ENCODE measurements at places on chromosomes 11 and 22. TPM values are rescaled to one million over a fixed set of nuclear protein-coding genes. Genes with fewer than 3 reads are reported as not detected.

The DNAJB7 gene
- total RNA-seq = not detected

The IL18BP gene
- total RNA-seq = 6.2 TPM

The DEUP1 gene
- total RNA-seq = not detected

GRCh38 chr11:63549411-63549810 lies 12.8 kb downstream of the PLAAT4 start:
- no peak for DNase-seq

DNA sequence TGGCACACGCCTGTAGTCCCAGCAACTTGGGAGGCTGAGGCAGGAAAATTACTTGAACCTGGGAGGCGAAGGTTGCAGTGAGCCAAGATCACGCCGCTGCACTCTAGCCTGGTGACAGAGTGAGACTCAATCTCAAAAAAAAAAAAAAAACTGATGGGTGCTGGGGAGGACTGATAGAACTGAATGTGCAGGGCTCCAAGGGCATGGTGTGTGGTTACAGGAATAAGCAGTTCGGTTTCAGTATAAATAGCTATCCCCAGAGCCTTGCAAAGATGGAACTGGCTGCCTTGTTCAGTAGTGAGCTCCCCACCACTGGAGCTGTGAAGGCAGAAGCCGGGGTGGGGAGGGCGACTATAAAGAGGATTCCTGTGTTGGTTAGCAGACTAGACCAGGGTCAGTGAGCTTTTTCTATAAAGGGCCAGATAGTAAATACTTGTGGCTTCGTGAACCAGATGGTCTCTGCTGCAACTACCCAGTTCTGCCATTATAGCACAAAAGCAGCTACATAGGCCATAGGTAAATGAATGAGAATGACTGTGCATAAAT lies 5.9 kb downstream of the TOM1 start:
- no peak for DNase-seq

DNA sequence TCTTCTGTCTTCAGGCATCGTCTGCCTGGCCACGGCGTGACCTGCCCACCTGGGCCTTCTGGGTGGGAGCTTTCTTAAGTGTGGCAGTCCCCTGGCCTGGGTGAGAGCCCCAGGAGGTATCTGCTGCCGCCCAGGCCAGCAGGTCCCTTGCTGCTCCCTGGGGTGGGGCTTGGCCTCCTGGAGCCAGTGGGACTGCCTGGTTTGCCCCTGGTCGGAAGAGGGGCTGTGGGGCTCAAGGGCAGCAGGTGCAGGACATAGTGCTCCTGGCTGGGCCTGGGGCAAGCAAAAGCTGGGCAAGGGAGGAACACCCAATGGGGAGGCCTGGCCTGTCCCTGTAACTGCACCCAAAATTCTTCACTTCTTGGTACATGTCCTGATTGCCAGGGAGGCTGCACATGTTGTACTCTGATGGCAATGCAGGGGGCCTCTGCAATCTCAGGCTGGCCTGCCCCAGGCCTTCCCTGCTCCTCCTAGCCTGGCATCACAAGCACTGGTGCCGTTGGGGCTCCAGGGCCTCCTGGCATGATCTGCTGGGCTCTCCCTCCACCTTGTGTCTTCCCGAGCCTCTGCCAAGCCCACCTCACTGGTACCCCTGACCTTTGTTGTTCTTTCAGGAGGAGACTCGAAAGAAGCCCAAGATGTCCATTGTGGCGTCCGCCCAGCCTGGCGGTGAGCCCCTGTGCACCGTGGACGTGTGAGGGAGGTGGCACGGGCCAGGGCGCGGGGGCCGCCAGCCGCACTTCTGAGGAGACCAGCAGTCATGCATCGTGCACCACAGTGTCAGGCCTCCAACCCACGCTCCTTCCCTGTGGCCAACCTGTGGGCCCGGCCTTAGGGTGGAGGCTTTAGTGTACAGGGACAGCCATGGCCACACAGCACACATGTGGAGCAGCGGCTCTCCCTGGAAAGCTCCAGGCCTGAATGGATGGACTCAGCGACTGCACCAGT lies 6.2 kb upstream of the RANBP1 start:
- DNase-seq = no peak

- DNase-seq = peak; percentile 27
Observed at GRCh38 chr11:73140213-73141030, 1.7 kb downstream of the FCHSD2 start.

- no peak for DNase-seq
Observed at GRCh38 chr22:46574438-46574992, 37.1 kb upstream of the CELSR1 start.

DNA sequence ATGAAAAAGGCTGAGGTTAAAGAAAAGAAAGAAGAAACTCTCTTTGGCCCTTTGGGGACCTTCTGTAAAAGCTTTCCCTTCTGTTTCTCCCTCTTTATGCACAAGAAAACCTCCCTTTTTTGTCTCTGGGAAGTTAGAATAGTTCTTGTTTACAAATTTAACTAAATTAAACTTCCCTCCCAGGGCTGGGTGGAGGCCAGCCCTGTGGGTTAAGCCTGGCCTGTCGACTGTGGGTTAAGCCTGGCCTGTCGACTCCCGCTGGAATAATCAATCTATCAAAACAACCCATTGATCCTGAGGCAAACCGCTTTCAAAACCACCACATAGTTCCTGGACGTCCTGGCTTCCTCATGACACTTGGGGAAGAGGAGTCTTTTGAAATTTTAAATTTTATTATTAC lies 1.2 kb upstream of the DRG1 start:
- DNase-seq = no peak

Measured in mammary epithelial cell (primary cell).